ENCODE measurements at places on chromosomes 4 and X. TPM values are rescaled to one million over a fixed set of nuclear protein-coding genes. Genes with fewer than 3 reads are reported as not detected.

The KDR gene
- 10.6 TPM for total RNA-seq

The CCNB3 gene
- total RNA-seq, result 0.31 TPM

The EXOC1L gene
- not detected for total RNA-seq

The SMIM10 gene
- 0.31 TPM for total RNA-seq

The GPRIN3 gene
- total RNA-seq, result 35.1 TPM

The EDA gene
- 4.7 TPM for total RNA-seq

The ETNPPL gene
- total RNA-seq, result not detected

The USP26 gene
- under 0.01 TPM for total RNA-seq

The UGT2B10 gene
- not detected for total RNA-seq

The SPANXN1 gene
- total RNA-seq, result not detected

The SPANXN4 gene
- not detected for total RNA-seq

The C1QTNF7 gene
- under 0.01 TPM for total RNA-seq

The MAPK10 gene
- 377 TPM for total RNA-seq
